Activated CD4-positive, CD25-positive, alpha-beta regulatory T cell treated with anti-CD3 and anti-CD28 coated beads, Interleukin-2, amount 50 U/mL, for 16 hours (primary cell): ENCODE measurements at places on chromosomes 6 and 20.

- no peak for DNase-seq
These were observed at the start of gene STK35 for GRCh38 chr20:2101057-2101864. Gene STK35 (plus strand): TSS chr20:2101827. CDS start chr20:2101882, 55 bp downstream.

DNA sequence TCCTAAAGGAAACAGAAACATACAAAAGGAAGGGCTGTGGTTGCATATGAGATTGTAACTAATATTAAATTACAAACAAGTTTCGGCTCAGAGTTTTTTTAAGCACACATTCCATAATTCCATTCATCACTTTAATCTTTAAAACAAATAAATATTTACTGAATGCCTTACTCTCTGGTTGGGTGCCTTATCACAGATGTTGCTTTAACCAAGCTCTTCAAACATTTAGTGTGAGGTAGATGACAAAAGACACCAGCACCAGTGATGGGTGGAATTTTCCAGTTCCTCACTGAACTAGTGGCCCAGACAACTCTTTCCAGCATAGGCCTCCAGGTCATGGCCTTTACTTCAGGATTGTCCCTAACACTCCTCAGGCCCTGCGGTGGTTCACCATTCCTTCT is 58.7 kb downstream of the ARHGAP18 start:
- no peak for DNase-seq

- no peak for DNase-seq
These were observed 44.7 kb downstream of the NR2E1 start for GRCh38 chr6:108210556-108210955.

DNA sequence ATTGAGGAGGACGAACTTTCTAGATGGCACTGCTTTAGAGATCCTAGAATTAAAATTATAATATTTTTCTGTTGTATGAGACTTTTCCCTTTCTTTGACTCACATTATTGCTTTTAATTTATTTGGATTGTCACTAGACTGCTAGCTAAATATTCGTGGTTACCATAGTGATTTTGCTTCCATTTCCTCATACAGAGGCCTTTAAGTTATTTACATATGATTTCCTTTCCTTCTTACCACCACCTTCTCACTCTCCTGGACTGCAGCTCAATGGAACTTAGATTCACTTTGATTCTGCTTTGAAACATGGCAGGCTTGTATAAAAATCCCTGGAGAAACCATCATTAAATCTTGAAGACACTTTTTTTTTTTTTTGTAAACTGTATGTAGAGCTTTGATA is 222.9 kb downstream of the LAMA2 start:
- DNase-seq: no peak

- no peak for DNase-seq
These were observed 255.4 kb upstream of the STXBP5 start for GRCh38 chr6:146948790-146949342.

- DNase-seq: no peak
These were observed 69.2 kb downstream of the TRAM2 start for GRCh38 chr6:52507557-52508260.

- DNase-seq: no peak
These were observed 340.9 kb downstream of the PRL start for GRCh38 chr6:21955951-21956350.

DNA sequence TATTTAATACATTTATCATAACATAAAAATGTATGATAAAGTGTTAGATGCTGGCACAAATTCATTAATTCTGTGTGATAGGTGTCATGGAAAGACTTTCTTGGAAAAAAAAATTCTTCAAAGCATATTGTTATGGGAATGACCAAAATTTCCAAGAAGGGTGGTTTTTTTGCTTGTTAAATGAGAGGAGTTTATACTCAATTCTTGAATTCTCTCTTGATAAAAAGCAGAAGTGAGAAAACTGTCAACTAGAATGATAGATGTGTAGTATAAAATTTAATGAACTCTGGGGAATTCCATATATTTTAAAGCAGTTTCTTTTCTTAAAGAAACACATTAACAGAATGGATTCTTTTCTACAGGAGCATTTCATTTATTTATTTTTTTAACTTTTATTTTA is 62.0 kb upstream of the SNAP91 start:
- no peak for DNase-seq

DNA sequence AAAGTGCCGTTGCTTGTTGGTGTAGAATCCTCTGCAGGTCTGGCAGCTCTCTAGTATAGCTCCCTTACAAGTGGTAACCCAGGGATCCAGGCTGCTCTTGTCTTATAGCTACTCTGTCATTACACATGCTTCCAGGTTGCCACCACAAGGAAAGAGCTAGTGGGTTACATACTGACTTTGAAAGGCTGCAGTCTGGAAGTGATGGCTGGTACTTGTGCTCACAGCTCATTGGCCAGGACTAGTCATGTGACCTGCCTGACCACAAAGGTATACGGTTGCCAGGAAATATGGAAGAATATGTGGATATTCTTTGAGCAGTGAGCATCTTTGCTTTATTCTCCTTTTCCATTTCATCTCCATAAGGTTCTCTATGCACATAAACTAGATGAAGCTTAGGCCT is 46.0 kb downstream of the RREB1 start:
- no peak for DNase-seq

GRCh38 chr20:50540620-50541605 is 30.7 kb downstream of the PTPN1 start:
- DNase-seq: no peak

GRCh38 chr20:46779831-46780230 is 70.4 kb downstream of the SLC2A10 start:
- no peak for DNase-seq

GRCh38 chr6:109526905-109527628 is 44.0 kb upstream of the ZBTB24 start:
- DNase-seq: peak; percentile 23

DNA sequence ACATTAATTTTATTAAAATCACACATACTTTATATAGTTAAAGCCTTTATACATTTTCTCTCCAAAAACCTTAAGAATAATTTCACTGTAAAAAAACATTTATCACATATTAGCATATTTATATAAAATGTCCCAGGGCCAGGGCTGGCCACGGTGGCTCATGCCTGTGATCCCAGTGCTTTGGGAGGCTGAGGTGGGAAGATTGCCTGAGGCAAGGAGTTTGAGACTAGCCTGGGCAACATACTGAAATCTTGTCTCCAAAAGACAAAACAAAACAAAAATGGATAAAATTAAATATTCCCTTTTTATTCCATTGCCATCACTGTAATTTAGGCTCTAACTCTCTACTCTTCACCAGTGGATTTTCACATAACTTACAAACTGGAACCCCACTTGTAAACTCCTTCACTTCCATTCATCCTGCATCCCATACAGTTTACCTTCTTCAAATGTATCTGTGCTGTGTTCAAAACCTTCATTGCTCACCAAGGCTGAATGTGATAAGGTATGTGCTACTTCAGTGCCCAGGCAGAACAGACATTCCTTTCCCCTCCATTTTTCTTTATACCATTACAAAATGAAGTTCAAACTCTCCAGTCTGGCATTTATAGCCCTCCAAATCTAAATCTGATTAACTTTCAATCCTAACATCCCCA is 42.9 kb upstream of the PIM1 start:
- no peak for DNase-seq

- DNase-seq: no peak
These were observed 519.6 kb downstream of the DOK5 start for GRCh38 chr20:54995011-54995410.

DNA sequence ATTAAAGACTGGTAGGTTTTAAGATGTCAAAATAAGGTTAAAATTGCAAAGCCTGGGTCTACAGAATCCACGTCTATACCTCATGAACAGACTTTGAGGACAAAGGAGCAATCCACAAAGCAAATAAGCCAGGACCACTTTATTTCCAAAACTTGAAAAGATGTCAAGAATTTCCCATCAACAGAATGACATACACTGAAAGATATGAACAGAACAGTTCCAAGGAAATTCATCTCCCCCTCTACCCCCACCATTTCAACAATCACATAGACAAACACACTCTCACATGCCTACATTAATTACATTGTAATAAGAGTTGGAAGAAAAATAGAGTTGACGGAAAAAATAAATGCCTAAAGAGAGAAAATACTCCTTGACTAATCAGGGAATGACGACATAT is 45.2 kb upstream of the NHSL1 start:
- no peak for DNase-seq

DNA sequence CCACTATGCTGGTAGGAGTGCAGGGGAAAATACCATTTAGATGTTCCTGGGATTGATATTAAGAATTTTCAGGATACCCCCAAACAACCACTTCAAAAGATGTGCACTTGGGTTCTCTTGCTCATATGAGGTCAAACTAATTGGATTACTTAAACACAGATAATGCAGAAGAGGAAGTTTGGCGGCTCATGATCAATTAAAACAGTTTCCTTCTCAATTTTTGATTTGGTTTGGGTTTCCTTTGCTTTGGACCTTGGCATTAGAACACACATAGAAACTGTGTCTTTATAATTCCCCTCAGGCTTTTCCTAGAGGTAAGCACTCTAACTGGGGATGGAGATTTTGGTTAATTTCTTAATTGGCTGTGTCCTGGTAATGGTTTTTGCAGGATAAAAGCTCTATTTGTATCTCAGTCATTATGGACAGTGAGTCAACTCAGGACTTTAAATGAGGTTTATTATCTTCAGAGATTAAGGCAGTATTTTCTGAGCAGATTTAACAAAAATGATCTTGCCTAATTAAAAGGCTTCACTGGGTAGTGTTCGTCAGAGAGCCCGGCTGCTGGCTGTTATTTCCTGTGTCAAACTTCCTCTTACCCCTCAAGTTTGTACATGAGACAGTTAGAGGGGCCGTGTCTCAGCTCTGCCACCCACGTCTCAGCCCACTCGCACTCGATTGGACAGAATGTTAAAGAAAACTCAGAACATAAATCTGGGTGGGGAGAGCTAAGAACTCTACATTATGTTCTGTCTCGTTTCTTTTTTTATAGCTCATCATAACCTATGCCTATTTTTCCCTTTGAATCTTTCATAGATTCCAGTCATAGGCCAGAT is 50.3 kb upstream of the PREP start:
- DNase-seq: peak; percentile 14

GRCh38 chr6:126805861-126806260 is 312.6 kb upstream of the RSPO3 start:
- DNase-seq: no peak

DNA sequence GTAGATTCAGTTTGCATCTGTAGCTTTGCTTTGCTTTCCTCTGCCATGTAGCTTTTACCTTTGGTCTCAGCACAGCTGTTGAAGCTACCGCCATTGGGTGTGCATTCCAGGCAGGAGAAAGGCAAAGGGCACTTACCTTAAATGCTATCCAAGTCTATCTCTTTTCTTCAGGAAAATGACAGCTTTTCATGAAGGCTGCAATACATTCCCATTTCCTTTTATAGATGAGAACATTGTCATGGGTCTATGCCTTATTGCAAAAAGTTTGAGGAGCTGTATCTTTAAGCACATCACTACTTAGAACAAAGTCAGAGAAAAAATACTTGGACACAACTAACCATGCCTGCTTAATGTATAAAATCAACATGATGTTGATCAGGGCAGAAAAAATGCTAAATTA is 266.8 kb downstream of the DOK5 start:
- DNase-seq: no peak

GRCh38 chr6:170185175-170185978 is 105.5 kb downstream of the DLL1 start:
- no peak for DNase-seq

GRCh38 chr20:10800288-10800687 is 126.5 kb upstream of the JAG1 start:
- DNase-seq: no peak

- DNase-seq: no peak
These were observed 33.7 kb downstream of the PKIG start for GRCh38 chr20:44615876-44616603.

- DNase-seq: no peak
These were observed 37.9 kb downstream of the SUN5 start for GRCh38 chr20:32966382-32966781.

- no peak for DNase-seq
These were observed 78.4 kb downstream of the NDUFAF5 start for GRCh38 chr20:13863244-13863643.

GRCh38 chr20:9838378-9839295 is at the start of gene PAK5:
Gene PAK5 (minus strand): TSS chr20:9839076. CDS start chr20:9644328, 194,748 bp downstream.
- DNase-seq: no peak

DNA sequence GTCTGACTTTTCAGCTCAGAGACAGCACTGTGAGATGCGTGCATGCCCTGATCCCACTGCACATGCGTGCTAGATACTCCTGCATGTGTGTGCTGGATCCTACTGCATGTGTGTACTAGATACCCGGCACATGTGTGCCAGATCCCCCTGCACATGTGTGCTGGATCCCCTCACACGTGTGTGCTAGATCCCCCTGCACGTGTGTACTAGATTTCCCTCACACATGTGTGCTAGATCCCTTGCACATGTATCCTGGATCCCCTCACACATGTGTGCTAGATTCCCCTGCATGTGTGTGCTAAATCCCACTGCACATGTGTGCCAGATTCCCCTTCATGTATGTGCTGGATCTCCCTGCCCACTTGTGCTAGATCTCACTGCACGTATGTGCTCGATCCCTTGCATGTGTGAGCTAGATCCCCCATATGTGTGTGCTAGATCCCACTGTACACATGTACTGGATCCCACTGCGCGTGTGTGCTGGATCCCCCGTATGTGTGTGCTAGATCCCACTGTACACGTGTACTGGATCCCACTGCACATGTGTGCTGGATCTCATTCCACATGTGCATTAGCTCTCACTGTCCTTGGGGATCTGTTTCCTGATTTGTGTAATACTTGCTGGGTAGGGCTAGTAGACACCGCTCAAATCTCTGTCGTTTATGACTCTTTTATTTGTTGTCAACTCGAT is 214.6 kb downstream of the SMOC2 start:
- no peak for DNase-seq

- no peak for DNase-seq
These were observed 82.5 kb upstream of the PLEKHG1 start for GRCh38 chr6:150517175-150517574.

GRCh38 chr6:81820980-81821379 is 68.5 kb upstream of the TENT5A start:
- no peak for DNase-seq

DNA sequence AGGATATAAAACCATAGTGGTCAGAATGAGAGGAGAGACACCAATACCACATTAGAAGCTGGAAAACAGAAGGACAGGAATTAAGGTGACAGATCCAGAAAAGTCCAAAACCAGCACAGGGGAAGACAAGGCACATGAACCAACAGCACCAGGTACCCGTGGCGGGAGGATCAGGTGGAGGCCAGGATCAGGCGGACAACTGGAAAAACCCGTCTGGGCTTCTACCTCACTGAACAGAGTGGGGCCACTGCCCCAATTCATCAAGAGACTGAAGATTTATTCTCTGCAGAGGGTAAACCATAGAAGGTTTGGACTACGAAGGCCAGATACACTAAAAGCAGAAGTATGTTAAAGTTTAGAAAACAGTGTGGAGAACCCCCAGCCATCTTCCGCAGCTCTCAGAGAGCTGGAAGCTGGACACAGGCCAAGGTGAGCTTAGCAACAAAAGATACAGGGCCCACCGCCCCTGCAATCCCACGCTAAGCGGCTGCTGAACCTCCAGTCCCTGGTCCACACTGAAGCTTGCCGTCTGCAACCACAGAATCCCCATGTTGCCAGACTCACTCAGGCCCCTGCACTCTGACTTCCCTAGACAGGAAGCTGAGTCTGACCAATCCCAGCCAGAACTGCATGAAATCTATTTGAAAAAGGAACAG is 29.9 kb downstream of the ABHD12 start:
- DNase-seq: no peak
